ENCODE measurements at places on chromosomes 12 and 14.
A peak's percentile ranks its signal among the peaks of the same experiment; 100 is the strongest.

DNA sequence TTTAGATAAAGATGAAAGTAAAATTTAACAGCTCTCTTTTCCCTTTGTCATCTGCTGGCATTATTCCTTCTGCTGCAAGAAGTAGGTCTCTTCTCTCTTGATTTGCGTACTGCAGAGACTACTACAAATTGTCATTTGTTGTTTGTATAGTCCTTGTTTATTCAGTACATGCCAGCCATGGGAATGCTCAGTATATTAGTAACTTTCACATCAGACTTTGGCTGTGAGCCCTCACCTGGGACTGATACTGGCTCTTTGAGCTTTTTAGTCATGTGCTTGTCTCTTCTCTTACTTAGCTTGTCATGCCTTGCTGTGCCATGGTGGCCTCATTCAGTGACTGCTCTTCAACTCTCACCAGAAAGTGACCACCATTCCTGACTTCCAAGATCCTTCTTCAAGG lies 169.8 kb downstream of the PRKCH start:
- DNase-seq, result no peak

DNA sequence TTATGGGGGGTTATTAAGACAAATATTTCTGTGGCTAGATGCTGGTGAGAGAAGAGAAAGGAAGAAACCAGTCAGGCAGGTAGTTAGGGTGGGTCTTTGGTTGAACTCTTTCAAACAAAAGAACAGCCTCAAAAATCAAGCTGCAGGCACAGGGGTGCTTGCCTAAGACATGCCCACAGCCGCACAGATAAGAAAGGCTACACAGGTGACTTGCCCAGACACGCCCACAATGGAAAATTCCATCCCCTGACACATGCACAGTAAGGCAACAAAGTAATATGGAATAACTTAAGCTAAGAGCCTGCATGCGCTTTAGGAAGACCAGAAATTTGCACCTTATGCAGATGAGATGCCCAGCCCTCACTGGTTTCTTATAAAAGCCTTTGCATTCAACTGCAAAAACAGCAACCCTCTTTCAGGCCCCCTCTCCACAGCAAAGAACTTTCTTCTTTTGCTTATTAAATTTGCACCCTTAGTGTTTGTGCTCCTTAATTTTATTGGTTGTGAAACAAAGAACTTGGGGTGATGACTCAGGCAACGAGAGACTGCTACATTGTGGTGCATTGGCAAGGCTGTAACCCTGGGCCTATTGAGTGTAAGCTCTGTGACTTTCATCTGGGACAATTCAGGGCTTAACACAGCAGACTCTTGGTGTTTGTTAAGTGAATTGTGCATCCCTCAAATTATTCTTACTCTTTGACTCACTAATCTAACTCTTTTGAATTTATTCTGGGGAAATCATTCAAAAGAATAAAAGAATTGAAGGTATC lies 149.4 kb downstream of the RPAP3 start:
- no peak for DNase-seq

DNA sequence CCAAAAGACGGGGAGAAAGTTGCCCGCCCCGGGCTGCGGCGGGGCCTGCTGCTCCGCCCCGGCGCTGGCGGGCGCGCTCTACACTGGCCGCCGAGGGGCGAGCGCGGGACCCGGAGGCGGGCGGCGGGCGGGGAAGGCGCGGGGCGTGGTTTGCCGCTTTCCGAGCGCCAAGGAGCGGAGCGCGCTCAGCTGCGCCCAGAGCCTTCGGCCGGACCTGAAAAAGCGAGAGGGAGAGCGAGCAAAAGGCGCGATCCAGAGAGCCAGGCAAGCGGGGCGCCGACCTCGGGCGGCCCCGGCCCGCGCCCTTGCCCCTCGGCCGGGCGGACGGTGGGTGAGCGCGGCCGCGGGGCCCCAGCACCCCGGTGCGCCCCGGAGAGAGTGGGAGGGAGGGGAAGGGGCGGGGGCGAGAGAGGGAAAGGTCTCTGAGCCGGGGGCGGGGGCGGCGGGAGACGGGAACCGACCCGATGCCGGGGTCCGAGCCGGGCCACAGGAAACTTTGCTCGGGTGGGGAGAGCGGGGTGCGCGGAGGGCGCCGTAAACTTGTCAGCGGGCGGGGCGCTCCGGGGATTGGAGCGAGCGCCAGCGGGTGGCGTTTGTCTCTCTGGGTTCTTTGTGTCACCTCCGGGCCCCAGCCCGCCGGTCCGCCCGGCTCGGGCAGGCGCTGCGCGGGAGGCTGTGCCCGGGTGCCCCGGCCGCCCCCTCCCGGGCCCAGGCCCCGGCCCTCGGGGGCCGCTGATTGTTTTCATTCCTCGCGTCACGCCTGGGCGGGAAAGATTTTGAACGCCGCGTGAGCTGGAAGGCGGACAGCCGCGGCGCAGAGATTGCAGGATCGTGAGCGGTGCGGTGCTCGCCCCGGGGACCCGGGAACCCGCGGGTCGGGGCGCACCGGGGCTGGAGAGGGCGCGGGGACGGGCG lies at the start of gene SYNE2:
Gene SYNE2, plus strand, starts transcription at position 188 of the 915 bp plus-strand sequence. CDS start 56,145 bp downstream, outside the sequence.
- peak; percentile 67 for DNase-seq

GRCh38 chr12:66694666-66695613 lies 16.1 kb upstream of the GRIP1 start:
- DNase-seq, result no peak

DNA sequence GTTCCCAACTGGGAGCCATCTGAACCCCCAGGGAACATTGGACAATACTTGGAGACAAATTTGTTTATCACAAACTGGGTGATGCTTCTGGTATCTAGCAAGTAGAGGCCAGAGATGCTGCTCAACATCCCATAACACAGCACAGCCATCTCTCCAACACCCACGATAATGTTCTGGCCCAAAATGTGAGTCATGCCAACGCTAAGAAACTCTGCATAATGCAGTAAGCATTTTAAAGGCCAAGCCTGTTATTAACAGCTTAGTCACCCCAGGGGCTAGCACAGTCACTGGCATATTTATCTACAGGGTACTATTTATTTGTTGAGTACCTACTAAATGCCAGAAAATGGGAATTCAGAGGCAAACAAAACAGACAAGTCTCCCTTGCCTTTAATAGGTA lies 873.1 kb upstream of the TMEM132C start:
- DNase-seq, result no peak

DNA sequence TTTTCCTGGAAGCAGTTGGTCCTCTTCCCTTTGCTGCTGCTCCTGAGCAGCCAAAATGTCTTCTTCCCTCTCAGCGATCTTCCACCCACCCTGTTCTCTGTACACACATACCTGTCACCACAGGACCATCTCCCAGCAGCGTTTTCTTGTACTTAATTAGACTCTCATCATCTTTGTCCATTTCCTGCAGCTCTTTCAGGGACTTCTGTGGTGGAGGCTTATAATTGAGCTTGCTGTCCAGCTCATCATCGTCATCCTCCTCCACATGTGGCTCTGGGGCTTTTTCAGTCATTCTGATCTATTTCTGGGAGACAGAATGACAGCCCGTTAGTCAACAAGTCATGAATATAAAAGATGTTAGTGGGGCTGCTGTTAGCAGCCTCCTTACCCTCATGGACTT lies 11.0 kb downstream of the ARHGDIB start:
- DNase-seq, result no peak

DNA sequence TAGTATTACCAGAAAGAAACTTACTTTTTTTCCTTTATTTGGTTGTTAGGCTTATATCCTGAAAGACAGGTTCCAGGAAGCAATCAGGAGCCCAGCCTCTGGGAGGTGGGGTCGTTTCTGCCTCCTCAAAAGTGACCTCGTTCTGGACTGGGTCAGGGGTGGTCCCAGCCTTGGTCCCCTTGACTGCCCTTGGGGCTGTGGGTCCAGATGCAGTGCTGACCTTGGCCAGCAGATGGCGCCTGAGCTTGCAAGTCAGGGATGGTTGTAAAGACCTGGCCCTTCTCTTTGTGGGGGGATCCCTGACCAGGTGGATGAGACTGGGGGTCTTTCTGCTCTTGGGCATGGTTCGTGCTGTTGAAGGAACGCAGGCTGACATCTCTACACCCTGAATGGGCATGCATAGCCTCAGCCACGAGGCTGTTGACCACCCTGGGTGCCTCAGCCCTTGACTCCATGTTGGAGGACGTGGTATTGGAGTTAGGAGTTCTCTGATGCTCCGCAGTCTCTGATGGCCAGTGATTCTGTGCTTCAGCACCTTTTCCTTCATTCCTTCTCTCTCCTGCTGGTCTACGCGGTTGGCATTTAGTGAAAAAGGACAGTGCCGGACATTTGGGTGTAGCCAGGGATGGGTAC lies 62.4 kb downstream of the ADCK1 start:
- peak; percentile 76 for DNase-seq

Measured in stimulated activated CD8-positive, alpha-beta memory T cell treated with anti-CD3 and anti-CD28 coated beads, Interleukin-15, amount 100 ng/mL, for 24 hours (primary cell).